Endothelial cell (in vitro differentiated cells): ENCODE measurements at places on chromosomes 3 and 15. TPM values are rescaled to one million over a fixed set of nuclear protein-coding genes. Genes with fewer than 3 reads are reported as not detected.

DNA sequence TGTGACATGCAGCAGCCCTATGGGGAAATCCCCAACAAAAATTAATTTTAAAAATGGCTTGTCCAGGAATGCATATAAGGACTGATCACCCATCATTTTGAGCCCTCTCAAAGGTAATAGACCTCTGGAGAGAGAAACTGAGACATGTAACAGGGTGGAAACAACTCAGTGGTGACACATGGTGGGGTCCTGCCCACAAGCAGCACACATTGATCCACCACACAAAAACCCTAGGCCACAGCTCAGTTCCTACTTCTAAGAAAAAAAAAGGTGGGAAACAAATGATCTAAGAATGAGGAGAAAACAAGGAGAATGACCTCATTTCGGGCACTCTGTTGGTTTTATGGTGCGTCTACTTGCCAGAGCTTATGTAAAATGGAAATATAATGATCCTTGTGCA lies 1.9 kb upstream of the SLC41A3 start:
- H3K27me3 ChIP-seq: peaks cover 2% of the 10 kb centered on the region

SCAANT1 gene
- not detected for total RNA-seq

GRCh38 chr15:57557810-57558209 lies 33.9 kb upstream of the MYZAP start:
- no peak for DNase-seq
- no peak overlapping the region for H3K4me3 ChIP-seq

FBXO40 gene
- not detected for total RNA-seq

DNA sequence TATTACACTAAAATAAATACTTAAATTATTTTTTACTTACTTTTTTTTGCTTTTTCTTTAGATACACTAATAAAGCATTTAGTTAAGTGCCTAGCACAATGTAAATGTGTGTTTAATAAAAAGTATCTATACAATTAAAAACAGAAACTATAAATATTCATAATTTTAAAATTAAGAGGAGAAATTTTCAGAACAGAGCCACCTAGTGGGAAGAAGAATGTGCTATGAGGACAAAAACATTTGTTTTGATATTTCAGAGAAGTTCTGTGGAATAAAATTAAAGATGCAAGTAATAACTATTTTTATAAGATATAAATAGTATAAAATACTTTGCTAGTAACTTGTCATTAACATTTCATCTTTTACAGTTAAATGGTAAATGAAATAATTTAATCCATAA lies 33.6 kb upstream of the PLSCR5 start:
- H3K27ac ChIP-seq: no peak overlapping the region
- DNase-seq: no peak
- H3K36me3 ChIP-seq: no peaks in the 10 kb centered on the region
- no peaks in the 10 kb centered on the region for H3K4me1 ChIP-seq
- no peak overlapping the region for H3K4me3 ChIP-seq

GNB5 gene
- 11.7 TPM for total RNA-seq

GRCh38 chr15:79208179-79208578 lies 74.3 kb upstream of the ANKRD34C start:
- no peak overlapping the region for H3K27ac ChIP-seq
- H3K36me3 ChIP-seq: no peaks in the 10 kb centered on the region
- H3K4me1 ChIP-seq: peaks cover 2% of the 10 kb centered on the region
- no peaks in the 10 kb centered on the region for H3K27me3 ChIP-seq
- H3K4me3 ChIP-seq: no peak overlapping the region

GRCh38 chr3:161388855-161389254 lies 17.5 kb upstream of the SPTSSB start:
- H3K4me3 ChIP-seq: no peak overlapping the region
- H3K4me1 ChIP-seq: no peaks in the 10 kb centered on the region
- no peaks in the 10 kb centered on the region for H3K36me3 ChIP-seq
- no peak overlapping the region for H3K27ac ChIP-seq
- H3K27me3 ChIP-seq: no peaks in the 10 kb centered on the region

DNA sequence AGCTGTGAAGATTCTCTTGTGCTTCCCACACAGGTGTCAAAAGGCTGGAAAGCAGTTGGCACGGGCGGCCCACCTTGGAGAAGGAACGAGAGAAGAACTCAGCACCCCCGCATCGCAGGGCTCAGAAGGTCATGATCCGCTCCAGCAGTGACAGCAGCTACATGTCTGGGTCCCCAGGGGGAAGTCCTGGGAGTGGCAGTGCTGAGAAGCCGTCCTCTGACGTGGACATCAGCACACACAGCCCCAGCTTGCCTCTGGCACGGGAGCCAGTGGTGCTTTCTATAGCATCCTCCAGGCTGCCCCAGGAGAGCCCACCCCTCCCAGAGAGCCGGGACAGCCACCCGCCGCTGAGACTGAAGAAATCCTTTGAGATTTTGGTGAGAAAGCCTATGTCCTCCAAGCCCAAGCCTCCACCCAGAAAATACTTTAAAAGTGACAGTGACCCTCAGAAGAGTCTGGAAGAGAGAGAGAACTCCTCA lies 31.4 kb downstream of the STARD5 start:
- H3K36me3 ChIP-seq: peaks cover 18% of the 10 kb centered on the region
- no peak overlapping the region for H3K27ac ChIP-seq
- H3K4me3 ChIP-seq: no peak overlapping the region

DNA sequence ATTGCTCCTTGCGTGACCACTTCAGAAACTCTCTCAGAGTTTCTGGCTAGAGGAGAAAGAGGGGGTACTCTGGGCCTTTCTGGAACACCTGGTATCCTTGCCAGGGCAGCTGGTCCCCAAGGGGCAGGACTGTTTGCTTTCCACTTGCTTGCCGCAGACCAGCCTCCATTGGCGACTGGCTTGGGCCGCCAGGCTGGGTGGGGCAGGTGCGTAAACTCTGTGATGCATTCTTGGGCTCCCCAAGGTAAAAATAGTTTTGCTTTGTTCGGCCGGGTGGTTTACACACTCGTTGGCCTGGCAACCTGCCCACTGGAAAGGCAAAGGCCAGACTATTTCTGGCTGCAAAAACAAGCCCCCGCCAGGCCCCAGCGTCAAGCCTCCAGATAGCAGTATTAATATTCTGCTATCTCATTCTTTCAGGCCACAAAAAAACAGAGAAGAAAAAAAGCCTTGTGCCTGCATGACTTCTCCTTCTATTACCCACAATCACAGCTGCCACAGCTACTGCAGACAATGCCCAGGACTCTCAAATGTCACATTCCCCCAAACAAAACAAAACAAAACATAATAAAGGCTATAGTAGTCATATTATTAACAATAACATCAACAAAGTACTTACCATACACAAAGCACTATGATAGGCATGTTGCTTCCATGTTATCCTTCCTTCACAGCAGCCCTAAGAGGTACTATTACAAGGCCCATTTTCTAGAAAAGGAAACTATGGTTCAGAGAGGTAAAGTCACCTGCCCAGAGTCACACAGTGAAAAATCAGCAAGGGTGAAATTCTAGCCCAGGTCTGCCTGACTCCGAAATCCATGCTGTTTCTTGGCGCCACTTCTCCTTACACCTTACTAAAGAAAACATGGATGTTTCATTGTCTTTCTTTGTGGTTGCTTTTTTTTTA lies 14.0 kb upstream of the SSUH2 start:
- H3K27me3 ChIP-seq: peaks cover 10% of the 10 kb centered on the region
- DNase-seq: no peak
- H3K4me1 ChIP-seq: peaks cover 9% of the 10 kb centered on the region
- H3K36me3 ChIP-seq: no peaks in the 10 kb centered on the region

FETUB gene
- not detected for total RNA-seq

DNA sequence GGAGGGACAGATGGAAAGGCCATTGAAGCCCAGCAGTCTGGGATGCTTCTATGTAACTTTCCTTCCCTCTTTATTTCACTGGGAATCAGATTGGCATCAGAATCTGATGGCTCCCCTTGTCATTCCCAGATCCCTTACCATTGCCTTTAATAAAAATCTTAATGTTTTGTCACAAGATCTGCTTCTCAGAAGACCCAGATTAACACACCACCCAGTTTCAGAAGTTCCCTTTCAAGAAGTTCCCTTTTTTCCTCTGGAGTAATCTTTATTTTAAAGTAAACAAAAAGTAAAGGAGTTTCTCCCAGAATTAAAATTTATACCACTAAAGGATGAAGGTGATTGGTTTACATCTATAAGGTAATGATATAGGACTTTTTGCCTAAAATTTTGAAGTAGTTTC lies 76.4 kb downstream of the UBR1 start:
- H3K36me3 ChIP-seq: peaks cover 11% of the 10 kb centered on the region
- H3K27me3 ChIP-seq: no peaks in the 10 kb centered on the region
- H3K4me1 ChIP-seq: no peaks in the 10 kb centered on the region
- no peak overlapping the region for H3K27ac ChIP-seq
- no peak overlapping the region for H3K4me3 ChIP-seq

- H3K4me1 ChIP-seq: no peaks in the 10 kb centered on the region
- no peak overlapping the region for H3K27ac ChIP-seq
- no peaks in the 10 kb centered on the region for H3K27me3 ChIP-seq
- no peaks in the 10 kb centered on the region for H3K36me3 ChIP-seq
- DNase-seq: no peak
- H3K4me3 ChIP-seq: no peak overlapping the region
Observed at GRCh38 chr3:118059096-118059495, 975.5 kb downstream of the IGSF11 start.

GRCh38 chr3:23926736-23927135 lies 9.8 kb downstream of the RPL15 start:
- no peak for DNase-seq
- H3K27me3 ChIP-seq: peaks cover 2% of the 10 kb centered on the region
- H3K27ac ChIP-seq: no peak overlapping the region
- peaks cover 4% of the 10 kb centered on the region for H3K4me1 ChIP-seq
- H3K36me3 ChIP-seq: no peaks in the 10 kb centered on the region
- no peak overlapping the region for H3K4me3 ChIP-seq

- no peak overlapping the region for H3K27ac ChIP-seq
- DNase-seq: no peak
- H3K4me1 ChIP-seq: peaks cover 11% of the 10 kb centered on the region
- no peaks in the 10 kb centered on the region for H3K36me3 ChIP-seq
- no peak overlapping the region for H3K4me3 ChIP-seq
Observed at GRCh38 chr3:100081311-100081710, 33.0 kb downstream of the FILIP1L start.

RLBP1 gene
- total RNA-seq: not detected

- H3K4me1 ChIP-seq: no peaks in the 10 kb centered on the region
- DNase-seq: no peak
- no peaks in the 10 kb centered on the region for H3K36me3 ChIP-seq
- H3K27me3 ChIP-seq: no peaks in the 10 kb centered on the region
- no peak overlapping the region for H3K27ac ChIP-seq
Observed at GRCh38 chr3:162269636-162270458, 773.2 kb downstream of the OTOL1 start.

GRCh38 chr15:44801364-44801763 lies 65.0 kb downstream of the TRIM69 start:
- no peak for DNase-seq
- peaks cover 34% of the 10 kb centered on the region for H3K4me1 ChIP-seq

GRCh38 chr3:28171962-28172361 lies 69.5 kb upstream of the CMC1 start:
- no peaks in the 10 kb centered on the region for H3K27me3 ChIP-seq
- H3K4me1 ChIP-seq: no peaks in the 10 kb centered on the region
- no peak for DNase-seq
- H3K4me3 ChIP-seq: no peak overlapping the region

DNA sequence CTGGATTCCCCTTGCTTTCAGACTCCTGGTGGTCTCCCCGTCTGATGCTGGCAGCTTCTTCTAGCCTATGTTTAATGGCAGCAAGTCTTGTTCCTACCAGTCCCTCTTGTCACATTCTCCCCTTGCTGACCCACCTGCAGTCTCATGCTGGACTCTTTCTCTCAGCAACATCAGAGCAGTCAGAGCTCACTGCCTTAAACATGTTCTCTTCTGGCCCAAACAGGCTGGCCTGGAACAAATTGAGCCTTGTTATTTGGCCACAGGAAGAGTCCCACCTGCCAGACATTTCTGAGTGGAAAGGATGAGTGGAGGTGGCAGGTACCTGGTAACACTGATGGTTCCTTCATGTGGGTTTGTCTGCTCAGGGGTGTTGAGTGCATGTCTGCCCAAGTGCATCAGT lies 59.2 kb upstream of the APEH start:
- no peak overlapping the region for H3K27ac ChIP-seq
- no peak for DNase-seq
- H3K36me3 ChIP-seq: no peaks in the 10 kb centered on the region
- H3K4me3 ChIP-seq: no peak overlapping the region
- peaks cover 5% of the 10 kb centered on the region for H3K27me3 ChIP-seq

- peak overlapping the region; percentile 94 for H3K4me3 ChIP-seq
- H3K27me3 ChIP-seq: peaks cover 11% of the 10 kb centered on the region
- peaks cover 39% of the 10 kb centered on the region for H3K4me1 ChIP-seq
- H3K36me3 ChIP-seq: peaks cover 4% of the 10 kb centered on the region
- DNase-seq: no peak
- peak overlapping the region; percentile 67 for H3K27ac ChIP-seq
Observed at GRCh38 chr3:45690336-45691035, 1.3 kb downstream of the SACM1L start.

PYGO1 gene
- 1.5 TPM for total RNA-seq
